ENCODE measurements at places on chromosomes 11 and 22. TPM values are rescaled to one million over a fixed set of nuclear protein-coding genes. Genes with fewer than 3 reads are reported as not detected.

Gene NTM
- total RNA-seq, result 13.8 TPM

Gene ANAPC15
- 72.6 TPM for total RNA-seq

Gene OTOG
- total RNA-seq, result 0.86 TPM

Gene PATE4
- total RNA-seq, result not detected

Gene TBX1
- total RNA-seq, result 2.5 TPM

DNA sequence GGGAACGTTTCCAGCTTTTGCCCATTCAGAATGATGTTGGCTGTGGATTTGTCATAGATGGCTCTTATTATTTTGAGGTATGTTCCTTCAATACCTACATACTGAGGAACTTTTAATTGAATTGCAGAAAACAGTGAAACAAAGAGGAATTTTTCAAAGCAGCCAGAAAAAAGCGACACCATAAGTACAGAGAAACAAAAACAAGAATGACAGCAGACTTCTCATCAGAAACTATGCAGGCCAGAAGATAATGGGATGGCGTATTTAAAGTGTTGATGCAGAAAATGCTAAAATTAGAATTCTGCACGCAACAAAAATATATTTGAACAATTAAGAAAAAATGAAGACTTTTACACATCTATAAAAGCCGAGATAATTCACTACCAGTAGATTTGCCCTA lies 95.4 kb upstream of the TIMP3 start:
- no peaks in the 10 kb centered on the region for H3K4me1 ChIP-seq
- no peak overlapping the region for H3K27ac ChIP-seq
- no peaks in the 10 kb centered on the region for H3K27me3 ChIP-seq
- peaks cover 18% of the 10 kb centered on the region for H3K36me3 ChIP-seq

DNA sequence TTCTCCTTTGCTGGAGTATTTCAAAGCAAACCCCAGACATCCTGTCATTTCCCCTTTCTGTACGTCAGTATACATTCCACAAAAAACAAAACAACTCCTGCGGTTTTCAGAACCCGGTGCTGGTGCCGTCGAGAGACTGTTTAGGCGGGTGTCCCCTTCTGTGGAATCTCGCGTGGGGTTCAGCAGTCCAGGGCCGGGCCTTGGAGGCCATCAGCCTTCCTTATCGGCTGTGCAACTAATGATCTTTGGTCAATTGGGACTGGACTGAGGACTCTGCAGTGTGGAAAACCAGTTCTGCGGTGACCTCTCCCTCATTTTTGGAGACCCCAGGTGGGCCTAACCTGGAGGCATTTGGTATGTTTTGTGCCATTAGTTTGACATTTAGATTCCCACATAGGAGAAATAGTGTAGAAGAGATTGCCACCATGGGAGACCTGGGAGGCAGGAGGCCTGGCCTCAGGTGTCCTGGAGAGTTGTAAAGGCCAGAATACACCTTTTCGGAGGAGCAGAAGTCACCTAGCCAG lies 84.4 kb downstream of the TBC1D22A start:
- H3K4me1 ChIP-seq, result peaks cover 3% of the 10 kb centered on the region
- no peaks in the 10 kb centered on the region for H3K27me3 ChIP-seq
- DNase-seq, result no peak
- no peak overlapping the region for H3K4me3 ChIP-seq
- no peak overlapping the region for H3K27ac ChIP-seq

GRCh38 chr22:47053726-47054141 lies 291.3 kb downstream of the TBC1D22A start:
- H3K4me3 ChIP-seq, result no peak overlapping the region
- H3K27ac ChIP-seq, result no peak overlapping the region
- no peak for DNase-seq
- H3K36me3 ChIP-seq, result no peaks in the 10 kb centered on the region

DNA sequence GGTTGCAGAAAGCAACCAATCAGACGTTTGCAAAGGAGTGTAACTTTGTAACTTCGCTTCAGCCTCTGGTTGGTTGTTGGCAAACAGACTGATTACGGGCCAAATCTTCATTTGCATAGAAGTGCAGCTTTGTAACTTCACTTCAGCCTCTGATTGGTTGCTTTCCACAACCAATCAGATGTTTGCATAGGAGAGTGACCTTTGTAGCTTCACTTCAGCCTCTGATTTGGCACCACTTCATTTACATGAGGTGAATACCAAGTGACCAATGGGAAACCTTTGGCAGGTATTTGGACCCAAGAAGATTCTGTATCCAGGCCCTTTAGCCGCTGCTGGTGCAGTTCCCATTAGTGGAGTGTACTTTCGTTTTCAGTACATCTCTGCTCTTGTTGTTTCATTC lies 16.0 kb downstream of the USP47 start:
- peak; percentile 40 for DNase-seq
- peaks cover 5% of the 10 kb centered on the region for H3K4me1 ChIP-seq
- H3K36me3 ChIP-seq, result no peaks in the 10 kb centered on the region
- no peak overlapping the region for H3K4me3 ChIP-seq

- no peaks in the 10 kb centered on the region for H3K4me1 ChIP-seq
- H3K36me3 ChIP-seq, result no peaks in the 10 kb centered on the region
- no peak overlapping the region for H3K27ac ChIP-seq
- no peaks in the 10 kb centered on the region for H3K27me3 ChIP-seq
- H3K4me3 ChIP-seq, result no peak overlapping the region
- DNase-seq, result no peak
Observed at GRCh38 chr11:129743112-129743815, 72.4 kb upstream of the TMEM45B start.

DNA sequence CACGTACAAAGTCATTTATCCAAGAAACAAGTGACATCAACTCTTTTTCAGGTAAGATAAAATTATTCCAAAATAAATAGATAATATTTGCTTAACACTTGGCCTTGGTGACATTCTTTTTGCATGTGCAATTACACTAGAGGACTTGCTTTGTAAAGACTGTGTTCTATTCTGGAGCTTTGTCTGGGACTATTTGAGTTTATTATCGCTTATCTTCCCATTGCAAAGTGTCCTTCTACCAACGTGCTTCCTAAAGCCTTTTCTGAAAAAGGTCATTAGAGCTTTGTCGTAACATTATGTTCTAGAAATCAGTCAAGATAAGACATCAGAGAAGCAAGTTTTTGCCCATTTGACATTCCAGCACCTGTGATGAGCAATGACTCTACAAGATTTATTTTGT lies 78.3 kb upstream of the MYO18B start:
- H3K27me3 ChIP-seq, result no peaks in the 10 kb centered on the region
- H3K36me3 ChIP-seq, result 0 out of 2 replicates have a peak, but pooled peaks cover 3% of the 10 kb centered on the region
- H3K27ac ChIP-seq, result no peak overlapping the region
- H3K4me3 ChIP-seq, result no peak overlapping the region
- DNase-seq, result no peak

DNA sequence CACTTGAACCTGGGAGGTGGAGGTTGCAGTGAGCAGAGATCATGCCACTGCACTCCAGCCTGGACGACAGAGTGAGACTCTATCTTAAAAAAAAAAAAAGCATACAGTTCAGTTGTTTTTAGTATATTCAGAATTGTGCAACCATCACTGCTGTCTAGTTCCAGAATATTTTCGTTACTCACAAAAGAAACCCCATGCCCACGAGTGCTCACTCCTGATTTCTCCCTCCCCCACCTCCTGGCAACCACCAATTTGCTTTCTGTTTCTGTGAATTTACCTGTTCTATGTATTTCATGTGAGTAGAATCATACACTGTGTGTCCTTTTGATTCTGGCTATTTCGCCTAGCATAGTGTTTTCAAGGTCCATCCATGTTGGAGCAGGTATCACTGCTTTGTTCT lies 24.8 kb downstream of the PTPRJ start:
- H3K4me1 ChIP-seq, result peaks cover 7% of the 10 kb centered on the region
- no peaks in the 10 kb centered on the region for H3K36me3 ChIP-seq
- DNase-seq, result no peak

- peak; percentile 62 for DNase-seq
- H3K27me3 ChIP-seq, result no peaks in the 10 kb centered on the region
- H3K27ac ChIP-seq, result no peak overlapping the region
Observed at GRCh38 chr11:125228993-125229392, 64.4 kb downstream of the PKNOX2 start.

- no peak overlapping the region for H3K4me3 ChIP-seq
- H3K4me1 ChIP-seq, result peaks cover 3% of the 10 kb centered on the region
- peak; percentile 67 for DNase-seq
- no peaks in the 10 kb centered on the region for H3K27me3 ChIP-seq
- no peaks in the 10 kb centered on the region for H3K36me3 ChIP-seq
Observed at GRCh38 chr11:44556735-44557409, 8.6 kb upstream of the CD82 start.

GRCh38 chr11:12175694-12176241 lies 65.4 kb downstream of the MICAL2 start:
- no peak overlapping the region for H3K4me3 ChIP-seq
- H3K27me3 ChIP-seq, result no peaks in the 10 kb centered on the region
- DNase-seq, result no peak
- no peak overlapping the region for H3K27ac ChIP-seq

DNA sequence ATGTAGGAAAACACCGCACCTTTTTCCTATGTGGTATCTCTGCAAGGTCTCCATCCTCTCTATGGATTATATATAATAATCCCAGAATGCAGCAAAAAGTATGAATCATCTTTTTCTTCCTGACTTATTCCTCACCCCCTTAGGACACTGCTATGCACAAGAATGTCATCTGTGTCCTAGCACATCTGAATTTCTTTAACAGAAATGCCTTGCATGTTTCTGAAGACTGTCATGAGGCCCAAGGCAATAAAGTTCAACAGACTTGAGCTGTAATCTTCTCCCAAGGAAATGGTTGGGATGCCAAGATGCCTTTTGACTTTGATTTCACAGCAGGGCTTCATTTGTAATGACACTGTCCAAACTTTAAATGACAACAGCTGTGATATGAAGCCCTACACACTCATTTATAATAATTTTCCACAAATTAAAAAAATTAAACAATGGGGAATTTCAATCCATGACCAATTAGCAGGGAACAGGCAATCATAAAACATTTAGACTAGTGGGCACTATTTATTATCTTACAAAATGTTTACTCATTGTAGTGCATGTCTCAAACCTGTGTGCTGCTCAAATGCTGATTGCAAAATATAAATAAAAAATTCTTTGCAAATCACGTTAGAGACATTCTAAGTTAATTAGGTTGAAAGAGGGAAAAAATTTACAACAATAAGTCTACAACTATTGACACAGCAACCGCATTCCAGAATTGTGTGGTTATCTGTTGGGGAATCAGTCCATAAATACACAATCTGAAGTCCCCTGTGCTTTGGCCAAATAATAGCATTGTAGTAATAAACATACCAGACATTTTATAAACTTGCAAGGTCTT lies 242.3 kb downstream of the SWAP70 start:
- peak; percentile 45 for DNase-seq
- 0 out of 3 replicates have a peak, but pooled peaks cover 1% of the 10 kb centered on the region for H3K36me3 ChIP-seq
- H3K27ac ChIP-seq, result peak overlapping the region; percentile 58
- H3K4me1 ChIP-seq, result peaks cover 7% of the 10 kb centered on the region
- H3K27me3 ChIP-seq, result no peaks in the 10 kb centered on the region

GRCh38 chr11:27599217-27599616 lies 92.6 kb upstream of the LIN7C start:
- no peak overlapping the region for H3K4me3 ChIP-seq
- peaks cover 10% of the 10 kb centered on the region for H3K36me3 ChIP-seq
- DNase-seq, result peak; percentile 72
- H3K27me3 ChIP-seq, result no peaks in the 10 kb centered on the region
- H3K4me1 ChIP-seq, result peaks cover 4% of the 10 kb centered on the region
- no peak overlapping the region for H3K27ac ChIP-seq

DNA sequence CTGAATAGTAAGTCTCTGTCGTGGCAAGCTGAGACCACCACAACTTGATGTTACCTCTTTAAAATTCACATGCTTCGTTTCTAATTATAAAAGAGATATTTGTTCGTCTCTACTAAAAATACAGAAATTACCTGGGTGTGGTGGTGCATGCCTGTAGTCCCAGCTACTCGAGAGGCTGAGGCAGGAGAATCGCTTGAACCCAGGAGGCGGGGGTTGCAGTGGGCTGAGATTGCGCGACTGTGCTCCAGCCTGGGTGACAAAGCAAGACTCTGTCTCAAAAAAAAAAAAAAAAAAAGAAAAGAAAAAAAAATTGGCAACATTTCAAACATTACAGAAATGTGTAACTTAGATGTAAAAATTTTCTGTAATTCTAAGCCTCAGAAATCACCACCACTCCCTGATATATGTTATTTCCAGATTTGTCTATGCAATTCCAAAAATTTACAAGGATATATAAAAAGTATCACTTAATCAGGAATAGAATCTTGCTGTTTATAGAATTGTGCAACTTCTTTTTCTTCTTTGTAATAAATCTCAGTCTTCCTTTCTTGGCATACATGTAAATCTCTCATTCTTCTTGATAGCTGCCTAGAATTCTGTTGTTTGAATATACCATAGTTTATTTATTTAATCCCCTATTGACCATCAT lies 37.3 kb downstream of the C11orf96 start:
- no peak overlapping the region for H3K4me3 ChIP-seq
- no peaks in the 10 kb centered on the region for H3K27me3 ChIP-seq
- H3K4me1 ChIP-seq, result no peaks in the 10 kb centered on the region
- no peak for DNase-seq
- H3K27ac ChIP-seq, result no peak overlapping the region

- H3K4me1 ChIP-seq, result no peaks in the 10 kb centered on the region
- DNase-seq, result peak; percentile 23
- peaks cover 3% of the 10 kb centered on the region for H3K27me3 ChIP-seq
- no peak overlapping the region for H3K4me3 ChIP-seq
Observed at GRCh38 chr22:22941831-22942510, 54.4 kb downstream of the IGLL5 start.

DNA sequence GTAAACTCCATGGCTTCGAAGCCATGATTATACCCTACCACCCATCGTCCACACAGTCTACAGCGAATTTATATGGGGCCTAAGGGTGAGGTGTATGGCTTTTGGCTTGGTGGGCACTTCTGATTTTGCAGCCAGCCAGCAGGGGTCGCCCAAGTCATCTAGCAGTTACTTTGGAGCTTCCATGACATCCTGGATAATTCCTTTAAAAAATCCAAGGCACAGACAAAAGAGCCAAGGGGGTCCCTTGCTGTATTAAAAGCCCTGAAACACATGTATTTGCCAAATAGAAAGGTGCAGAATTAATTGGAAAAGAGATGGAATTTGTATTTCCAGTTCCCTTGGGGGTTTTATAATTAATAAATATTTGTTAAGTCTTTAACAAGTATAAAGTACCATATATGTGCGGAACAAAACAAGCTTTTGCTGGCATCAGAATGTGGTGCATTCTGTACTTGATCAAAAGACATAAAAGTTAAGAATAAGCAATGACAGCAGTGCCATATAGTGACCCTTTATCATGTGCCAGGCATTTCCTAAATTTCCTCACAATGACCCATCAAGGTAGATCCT lies 132.8 kb upstream of the PITPNB start:
- DNase-seq, result peak; percentile 75
- no peak overlapping the region for H3K27ac ChIP-seq
- H3K4me3 ChIP-seq, result no peak overlapping the region
- no peaks in the 10 kb centered on the region for H3K4me1 ChIP-seq
- H3K27me3 ChIP-seq, result no peaks in the 10 kb centered on the region
- H3K36me3 ChIP-seq, result no peaks in the 10 kb centered on the region

DNA sequence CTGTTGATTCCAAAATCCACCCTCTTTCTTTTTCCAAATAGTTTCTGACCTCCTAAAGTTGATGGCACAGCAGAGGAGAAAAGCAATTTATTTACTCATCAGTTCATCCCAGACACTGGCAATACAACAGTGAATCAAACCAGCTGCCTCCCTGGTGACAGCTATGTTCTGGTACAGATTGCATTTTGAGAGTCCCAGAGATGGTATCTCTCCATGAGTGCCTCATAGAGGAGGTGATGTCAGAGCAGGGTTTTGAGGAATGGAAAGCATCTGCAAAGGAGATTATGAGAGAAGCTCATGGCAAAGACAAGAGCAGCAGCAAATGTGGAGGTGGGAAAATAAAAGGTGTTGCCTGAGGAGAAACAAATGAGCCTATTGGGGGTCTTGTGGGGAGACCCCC lies 377.2 kb downstream of the MN1 start:
- peaks cover 4% of the 10 kb centered on the region for H3K36me3 ChIP-seq
- no peak overlapping the region for H3K4me3 ChIP-seq
- no peak for DNase-seq
- no peaks in the 10 kb centered on the region for H3K4me1 ChIP-seq
- H3K27me3 ChIP-seq, result no peaks in the 10 kb centered on the region
